ENCODE measurements at places on chromosomes 5 and 9. TPM values are rescaled to one million over a fixed set of nuclear protein-coding genes. Genes with fewer than 3 reads are reported as not detected.
A peak's percentile ranks its signal among the peaks of the same experiment; 100 is the strongest.

SHOC1 gene
- total RNA-seq = 0.09 TPM

TRIM36 gene
- total RNA-seq = 4.9 TPM

ARID3C gene
- total RNA-seq = not detected

PCDHGB3 gene
- 0.56 TPM for total RNA-seq

NAIP gene
- total RNA-seq = 4.1 TPM

DNA sequence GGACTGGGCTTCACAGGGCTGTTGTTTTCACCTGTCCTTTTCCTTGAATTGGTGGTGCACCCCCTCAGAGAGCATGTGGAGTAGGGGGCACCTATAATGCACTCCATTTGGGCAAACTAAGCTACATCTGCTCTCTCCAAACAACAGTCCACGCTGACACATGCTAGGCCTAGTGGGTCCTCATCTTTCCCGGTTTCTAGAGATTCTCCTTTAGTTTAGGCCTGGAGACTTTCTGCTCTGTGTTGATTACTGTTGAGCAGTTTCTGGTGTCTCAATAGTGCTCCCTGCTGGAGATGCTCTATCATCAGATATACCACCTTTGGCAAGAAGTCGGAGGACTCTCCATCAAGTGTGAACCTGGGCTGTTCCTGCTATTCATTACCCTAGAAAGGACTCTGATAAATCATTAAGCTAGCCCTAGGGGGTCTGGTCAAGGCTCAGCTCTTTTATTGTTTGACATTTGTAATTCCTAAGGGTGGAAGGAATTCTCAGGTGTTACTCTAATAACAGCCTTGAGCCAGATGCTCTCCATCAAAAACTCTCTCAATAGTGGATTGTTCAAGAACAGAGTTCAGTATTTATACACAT, 64.0 kb upstream of the FYB1 start:
- no peak overlapping the region for H3K4me3 ChIP-seq
- H3K27me3 ChIP-seq = no peaks in the 10 kb centered on the region
- H3K36me3 ChIP-seq = peaks cover 4% of the 10 kb centered on the region
- H3K4me1 ChIP-seq = peaks cover 6% of the 10 kb centered on the region

DNA sequence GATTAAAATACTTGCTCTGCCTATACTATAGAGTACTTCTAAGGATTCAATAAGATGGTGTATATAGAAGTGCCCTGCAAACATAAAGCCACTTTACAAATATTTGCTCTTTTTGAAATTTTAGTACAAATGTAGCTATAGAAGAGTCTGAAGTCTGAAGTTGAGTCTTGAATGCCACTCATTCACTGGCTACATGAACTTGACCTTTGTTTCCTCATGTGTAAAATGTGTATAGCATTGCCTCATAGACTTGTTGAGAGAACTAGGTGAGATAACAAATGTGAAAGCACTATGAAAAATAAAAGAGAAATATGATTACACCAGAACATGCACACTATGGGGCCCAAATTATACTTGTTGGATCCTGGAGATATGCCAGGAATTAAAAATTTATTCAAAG, 244.7 kb downstream of the SEC61B start:
- H3K4me1 ChIP-seq = no peaks in the 10 kb centered on the region
- H3K27ac ChIP-seq = no peak overlapping the region
- H3K36me3 ChIP-seq = no peaks in the 10 kb centered on the region
- H3K4me3 ChIP-seq = no peak overlapping the region
- no peak for DNase-seq

DNA sequence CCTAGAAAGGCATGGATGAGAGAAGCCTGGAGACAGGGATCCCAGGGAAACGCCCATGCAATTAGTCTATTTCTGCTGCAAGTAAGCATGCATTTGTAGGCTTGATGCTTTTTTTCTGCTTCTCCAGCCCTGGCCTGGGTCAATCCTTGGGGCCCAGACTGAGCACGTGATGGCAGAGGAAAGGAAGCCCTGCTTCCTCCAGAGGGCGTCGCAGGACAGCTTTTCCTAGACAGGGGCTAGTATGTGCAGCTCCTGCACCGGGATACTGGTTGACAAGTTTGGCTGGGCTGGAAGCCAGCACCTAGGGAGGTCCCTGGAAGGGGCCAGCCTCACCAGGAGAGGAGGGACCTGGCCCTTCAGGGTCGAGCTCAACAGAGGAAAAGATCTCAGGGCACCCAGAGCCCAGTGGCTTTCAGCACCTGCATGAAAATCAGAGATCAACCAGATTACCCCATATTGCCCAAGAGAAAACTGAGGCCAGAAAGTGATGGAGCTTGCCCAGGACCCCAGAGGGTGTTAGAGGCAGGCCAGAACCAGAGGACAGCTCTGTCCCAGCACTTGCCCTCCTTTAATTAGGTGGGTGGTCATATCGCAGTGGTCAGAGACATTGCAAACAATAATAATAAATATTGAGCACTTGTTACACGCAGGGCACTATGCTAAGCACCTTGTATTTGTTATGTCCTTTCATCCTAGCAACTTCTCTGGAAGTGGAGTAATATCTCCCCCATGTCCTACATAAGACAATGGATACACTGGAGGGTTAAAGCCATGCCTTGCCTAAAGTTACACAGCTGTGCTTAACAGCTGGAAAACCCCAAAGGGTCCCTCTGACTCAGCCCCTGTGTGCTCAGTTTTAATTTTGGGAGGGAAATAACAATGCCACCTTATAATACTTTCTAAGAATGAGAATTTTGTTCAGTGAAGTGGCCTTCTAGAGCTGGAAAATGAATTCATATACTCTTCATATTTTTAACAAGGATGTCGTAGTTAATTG, 67.1 kb downstream of the KLF4 start:
- DNase-seq = peak; percentile 87
- H3K4me3 ChIP-seq = no peak overlapping the region
- no peaks in the 10 kb centered on the region for H3K27me3 ChIP-seq
- H3K27ac ChIP-seq = no peak overlapping the region

- no peaks in the 10 kb centered on the region for H3K36me3 ChIP-seq
- DNase-seq = no peak
- no peak overlapping the region for H3K27ac ChIP-seq
Measured at GRCh38 chr9:38650564-38650963, 30.2 kb upstream of the ANKRD18A start.

GRCh38 chr9:96641514-96641913, 13.6 kb downstream of the PRXL2C start:
- no peak overlapping the region for H3K4me3 ChIP-seq
- no peak for DNase-seq
- H3K36me3 ChIP-seq = peaks cover 2% of the 10 kb centered on the region
- H3K27me3 ChIP-seq = no peaks in the 10 kb centered on the region
- H3K4me1 ChIP-seq = no peaks in the 10 kb centered on the region

GRCh38 chr9:18705796-18706392, 231.9 kb downstream of the ADAMTSL1 start:
- no peaks in the 10 kb centered on the region for H3K36me3 ChIP-seq
- H3K27ac ChIP-seq = no peak overlapping the region
- no peak overlapping the region for H3K4me3 ChIP-seq
- H3K4me1 ChIP-seq = no peaks in the 10 kb centered on the region
- no peak for DNase-seq
- H3K27me3 ChIP-seq = no peaks in the 10 kb centered on the region

GRCh38 chr9:23825700-23826099, 340 bp downstream of the ELAVL2 start:
- H3K27me3 ChIP-seq = peaks cover 11% of the 10 kb centered on the region
- H3K4me3 ChIP-seq = no peak overlapping the region
- no peak overlapping the region for H3K27ac ChIP-seq
- no peaks in the 10 kb centered on the region for H3K4me1 ChIP-seq
- DNase-seq = peak; percentile 17

DNA sequence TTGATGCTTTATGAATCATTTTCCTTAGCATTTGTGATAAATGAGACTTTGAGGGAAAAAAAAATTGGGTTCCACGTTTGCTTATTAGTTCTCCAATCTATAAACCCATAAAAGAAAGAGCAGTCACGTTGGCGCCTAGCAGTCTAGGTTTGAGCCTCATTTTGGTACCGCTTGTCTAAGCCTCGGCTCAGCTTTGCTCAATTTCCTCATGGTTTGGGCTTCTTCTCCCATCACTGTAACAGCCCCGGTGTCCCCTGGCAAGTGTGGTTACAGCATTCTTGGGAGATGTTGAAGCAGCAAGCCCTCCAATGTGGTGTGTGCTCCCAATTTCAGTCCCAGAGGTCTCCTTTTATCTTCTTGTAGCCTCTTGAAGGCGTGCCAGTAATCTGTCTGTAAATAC, 578.4 kb downstream of the CDK5RAP2 start:
- H3K4me3 ChIP-seq = no peak overlapping the region
- H3K27me3 ChIP-seq = peaks cover 25% of the 10 kb centered on the region
- no peaks in the 10 kb centered on the region for H3K4me1 ChIP-seq

DNA sequence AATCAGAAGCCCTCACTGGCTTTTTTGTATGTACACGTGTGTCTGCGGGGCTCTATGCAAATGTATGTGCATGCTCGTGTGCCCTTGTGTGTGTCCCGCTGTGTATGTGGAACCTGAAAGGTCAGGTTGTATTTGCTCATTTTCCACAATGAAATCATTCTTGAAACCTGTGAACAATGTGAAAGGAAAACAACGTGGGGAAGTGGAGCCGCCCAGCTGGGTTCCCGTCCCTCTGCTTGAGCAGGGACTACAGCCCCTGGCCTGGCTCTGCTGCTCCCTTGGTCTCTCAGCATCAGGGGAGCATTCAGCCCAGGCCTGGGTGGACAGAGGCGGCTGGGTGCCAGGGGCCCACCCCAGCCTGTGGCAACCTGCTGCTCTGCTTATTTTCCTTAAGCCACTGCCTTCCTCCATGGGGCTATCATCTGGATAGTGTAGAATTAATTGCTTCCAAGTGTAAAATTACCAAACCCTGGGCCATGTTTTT, 3.0 kb downstream of the ECSCR start:
- DNase-seq = no peak
- no peak overlapping the region for H3K4me3 ChIP-seq
- H3K36me3 ChIP-seq = no peaks in the 10 kb centered on the region
- H3K4me1 ChIP-seq = peaks cover 6% of the 10 kb centered on the region
- no peaks in the 10 kb centered on the region for H3K27me3 ChIP-seq
- H3K27ac ChIP-seq = no peak overlapping the region

DNA sequence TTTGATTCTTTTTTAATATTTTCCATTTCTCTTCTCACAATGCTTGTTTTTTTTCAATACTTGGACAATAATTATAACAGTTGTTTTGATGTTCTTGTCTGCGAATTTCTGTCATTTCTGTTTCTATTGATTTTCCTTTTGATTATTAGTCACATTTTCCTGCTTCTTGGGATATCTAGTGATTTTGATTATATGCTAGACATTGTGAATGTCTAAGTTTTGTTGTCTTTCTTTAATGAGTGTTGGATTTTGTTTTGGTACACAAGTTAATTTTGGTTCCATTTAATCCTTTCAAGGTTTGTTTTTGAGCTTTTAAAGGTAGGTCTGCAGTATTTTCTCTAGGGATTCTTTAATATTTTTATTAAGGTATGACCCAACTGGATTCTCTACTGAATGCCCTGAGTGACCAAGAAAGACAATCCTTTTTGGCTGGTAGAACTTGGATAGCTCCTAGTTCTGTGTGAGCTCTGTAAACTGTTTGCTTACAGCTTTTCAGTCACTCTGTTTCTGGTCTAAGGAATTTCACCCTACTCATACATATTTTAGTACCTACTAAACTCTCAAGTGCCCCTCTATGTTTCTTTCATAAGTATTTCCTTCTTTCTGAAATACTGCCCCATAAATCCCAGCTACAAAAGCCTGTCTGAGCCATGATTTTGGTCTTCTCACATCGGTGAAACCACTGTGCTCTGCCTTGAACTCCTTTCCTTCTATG, 12.5 kb upstream of the PDE8B start:
- no peak overlapping the region for H3K4me3 ChIP-seq
- no peaks in the 10 kb centered on the region for H3K27me3 ChIP-seq
- H3K36me3 ChIP-seq = no peaks in the 10 kb centered on the region

DNA sequence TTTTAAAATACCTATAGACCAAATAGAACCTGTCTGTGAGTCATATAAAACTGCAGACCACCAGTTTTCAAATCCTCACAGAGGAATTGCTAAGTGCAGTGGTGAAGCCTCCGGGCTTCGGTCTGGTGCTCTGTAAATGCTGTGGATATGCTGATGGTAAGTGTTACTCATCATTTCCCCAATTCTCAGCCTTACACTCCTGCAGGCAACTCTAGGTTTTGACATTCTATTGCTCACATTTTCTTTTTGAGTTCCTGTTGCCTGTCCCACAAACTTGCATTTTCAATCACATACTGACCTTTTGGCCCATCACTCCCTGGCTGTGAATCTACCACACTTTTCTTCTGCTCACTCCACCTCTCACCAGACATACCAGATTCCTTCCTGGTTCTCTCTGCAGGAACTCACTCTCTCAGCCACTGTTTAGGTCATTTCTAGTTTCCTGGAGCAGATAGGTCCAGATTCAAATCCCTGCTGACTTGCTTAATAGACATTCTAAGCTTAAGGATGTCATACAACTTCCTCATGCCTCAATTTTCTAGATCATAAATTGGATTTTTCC, 192.9 kb downstream of the RAB3C start:
- DNase-seq = no peak
- no peak overlapping the region for H3K4me3 ChIP-seq
- no peaks in the 10 kb centered on the region for H3K36me3 ChIP-seq
- H3K4me1 ChIP-seq = no peaks in the 10 kb centered on the region
- no peak overlapping the region for H3K27ac ChIP-seq

DNA sequence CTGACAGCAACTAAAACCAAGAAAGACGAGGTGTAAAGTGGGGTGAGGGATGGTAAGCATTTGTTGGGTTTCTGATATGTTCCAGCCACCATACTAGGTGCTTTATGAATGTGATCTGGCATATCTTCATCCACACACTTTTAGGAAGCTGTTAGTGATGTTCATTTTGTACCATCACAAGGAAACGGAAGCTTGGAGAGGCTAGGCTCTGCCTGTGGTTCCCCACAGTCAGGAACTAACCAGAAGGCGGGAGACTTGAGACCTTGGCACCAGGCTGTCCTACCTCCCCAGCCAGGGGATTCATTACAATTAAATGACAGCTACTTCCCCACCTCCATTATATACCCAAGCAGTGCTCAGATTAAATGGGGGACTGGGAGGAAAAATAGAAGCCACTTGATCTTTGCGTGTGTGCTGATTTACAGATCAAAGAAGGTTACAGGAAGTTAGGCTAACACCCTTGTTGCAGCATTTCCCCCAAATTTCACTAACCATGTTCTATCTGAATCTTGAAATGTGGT, 43.0 kb downstream of the SFXN1 start:
- no peak for DNase-seq
- H3K4me3 ChIP-seq = no peak overlapping the region
- H3K27me3 ChIP-seq = no peaks in the 10 kb centered on the region
- H3K27ac ChIP-seq = no peak overlapping the region
- H3K36me3 ChIP-seq = peaks cover 89% of the 10 kb centered on the region
- no peaks in the 10 kb centered on the region for H3K4me1 ChIP-seq

DNA sequence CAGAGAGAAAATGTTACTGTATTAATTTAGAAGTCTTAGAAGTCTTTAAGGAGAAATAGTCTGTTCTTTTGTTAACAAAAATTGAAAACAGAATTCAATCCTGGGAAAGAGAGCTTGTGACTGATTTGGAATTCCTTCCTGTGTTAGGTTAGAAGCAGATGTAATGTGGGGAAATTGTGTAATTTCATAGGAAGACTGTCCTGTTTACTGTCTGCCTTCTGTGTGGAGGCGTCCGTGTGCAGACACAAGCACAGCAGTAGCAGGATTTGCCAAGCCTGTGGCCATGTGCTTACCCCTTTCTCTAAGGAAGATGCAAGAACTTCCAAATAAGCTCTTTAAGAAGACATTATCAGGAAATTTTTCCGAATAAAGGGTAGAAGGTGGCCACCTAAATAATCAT, 36.7 kb upstream of the F2R start:
- peaks cover 8% of the 10 kb centered on the region for H3K4me1 ChIP-seq
- no peaks in the 10 kb centered on the region for H3K27me3 ChIP-seq
- no peaks in the 10 kb centered on the region for H3K36me3 ChIP-seq
- H3K27ac ChIP-seq = peak overlapping the region; percentile 6
- H3K4me3 ChIP-seq = no peak overlapping the region

- H3K4me1 ChIP-seq = no peaks in the 10 kb centered on the region
- no peak overlapping the region for H3K27ac ChIP-seq
- H3K27me3 ChIP-seq = no peaks in the 10 kb centered on the region
- H3K36me3 ChIP-seq = peaks cover 61% of the 10 kb centered on the region
- no peak overlapping the region for H3K4me3 ChIP-seq
Measured at GRCh38 chr9:14127656-14128055, 186.3 kb downstream of the NFIB start.
